ENCODE measurements at places on chromosomes 7 and 10.

- DNase-seq, result no peak
Measured at GRCh38 chr10:43203448-43204041, 63.3 kb downstream of the RASGEF1A start.

GRCh38 chr7:93133005-93133404 lies 15.2 kb downstream of the SAMD9L start:
- no peak for DNase-seq

- DNase-seq, result no peak
Measured at GRCh38 chr10:4671451-4672145, 154.4 kb upstream of the AKR1E2 start.

DNA sequence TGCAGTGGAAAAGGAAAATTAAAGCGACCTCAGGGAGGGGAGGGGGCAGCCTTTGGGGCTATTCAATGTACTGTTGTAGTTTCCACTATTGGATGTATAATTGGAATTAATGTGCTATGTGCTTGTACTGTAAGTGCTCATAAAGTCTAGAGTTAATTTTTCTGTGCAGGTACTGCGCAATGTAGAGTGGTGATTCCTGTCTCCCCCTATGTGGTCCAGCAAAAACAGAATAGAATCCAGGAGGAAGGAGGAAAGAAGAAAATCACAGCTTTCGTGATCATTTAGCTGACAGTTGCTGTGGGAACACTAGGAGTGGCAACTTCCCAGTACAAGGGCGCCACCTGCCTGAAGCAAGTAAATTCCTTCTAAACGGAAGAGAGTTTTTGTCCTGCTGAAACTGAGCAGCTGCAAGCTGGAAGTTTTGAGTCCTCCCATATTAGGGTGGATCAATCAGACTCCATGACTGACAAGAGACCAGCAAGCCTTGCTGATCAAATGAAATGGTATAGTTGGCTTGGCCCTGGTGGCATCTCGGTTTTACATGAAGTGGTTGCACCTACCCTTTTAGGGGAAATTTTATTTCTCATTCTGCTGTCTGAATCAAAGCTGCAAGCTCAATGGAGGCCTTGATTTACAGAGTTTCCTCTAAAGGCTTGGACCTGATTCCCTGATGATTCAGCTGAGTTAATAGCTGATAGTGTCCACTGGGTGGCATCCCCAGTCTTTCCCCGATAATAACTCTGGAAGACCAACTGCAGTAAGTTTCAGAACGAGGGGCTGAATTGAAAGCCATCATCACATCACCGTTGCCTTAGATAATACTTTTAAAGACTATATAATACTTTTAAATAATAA lies 299.8 kb downstream of the HGF start:
- no peak for DNase-seq

- DNase-seq, result no peak
Measured at GRCh38 chr7:36283181-36283580, 106.5 kb upstream of the ANLN start.

GRCh38 chr7:40720416-40720815 lies 585.6 kb downstream of the SUGCT start:
- no peak for DNase-seq

DNA sequence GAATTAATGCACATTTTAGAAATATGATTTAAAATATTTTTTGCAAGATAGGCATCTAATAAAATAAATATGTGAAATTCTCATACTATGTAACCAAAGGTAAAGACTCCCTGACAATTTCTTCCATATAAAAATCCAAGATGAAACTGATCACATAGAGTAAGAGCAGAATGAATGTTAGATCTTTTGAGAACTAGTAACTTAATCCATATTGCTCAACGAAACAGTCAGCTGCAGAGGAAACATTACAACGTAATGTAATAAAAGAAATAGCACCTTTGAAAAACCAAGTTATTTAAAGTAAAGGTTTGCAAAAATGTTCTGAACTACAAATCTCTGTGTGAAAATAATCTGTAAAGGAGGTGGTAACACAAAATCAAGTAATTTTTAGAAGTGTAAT lies 28.8 kb downstream of the HACD1 start:
- no peak for DNase-seq

GRCh38 chr10:44937196-44938005 lies 22.2 kb upstream of the RASSF4 start:
- DNase-seq, result no peak

- no peak for DNase-seq
Measured at GRCh38 chr10:73850863-73851461, 23.4 kb downstream of the CAMK2G start.

DNA sequence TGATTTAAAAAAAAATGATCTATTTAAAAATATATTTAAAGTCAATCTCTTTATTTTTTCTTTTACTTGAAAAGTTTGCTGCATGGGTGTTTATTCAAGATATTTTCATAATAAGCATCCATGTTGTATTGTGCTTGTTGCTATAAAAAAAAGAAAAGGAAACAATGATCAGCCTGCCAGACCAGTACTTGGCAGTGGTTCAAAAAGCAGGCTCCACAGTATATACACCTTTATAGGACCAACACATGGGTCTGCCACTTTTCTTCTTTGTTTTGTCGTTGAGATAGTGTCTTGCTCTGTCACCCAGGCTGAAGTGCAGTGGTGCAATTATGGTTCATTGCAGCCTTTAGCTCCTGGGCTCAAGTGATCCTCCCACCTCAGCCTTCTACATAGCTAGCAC lies 228.0 kb downstream of the TWIST1 start:
- DNase-seq, result no peak

DNA sequence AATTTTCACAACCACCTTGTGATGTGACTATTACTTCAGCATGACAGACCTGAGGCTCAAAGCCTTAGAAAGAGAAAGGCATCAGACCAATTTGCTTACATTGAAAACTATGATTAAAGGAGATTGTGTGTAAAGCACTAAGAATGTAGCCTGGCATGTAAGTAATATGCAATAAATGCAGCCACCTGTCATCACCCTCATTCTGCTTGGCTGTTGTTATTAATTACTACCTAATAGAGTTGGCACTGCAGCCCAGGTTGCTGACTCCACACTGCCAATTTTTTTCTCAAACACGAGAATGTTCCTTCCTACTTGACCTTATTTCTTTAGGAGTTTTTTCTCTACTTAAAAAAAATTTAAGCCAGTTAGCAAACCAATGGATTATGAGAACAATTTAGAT lies 61.2 kb upstream of the NPVF start:
- no peak for DNase-seq

Data from effector memory CD4-positive, alpha-beta T cell (primary cell).